Stimulated activated CD4-positive, alpha-beta T cell treated with anti-CD3 and anti-CD28 coated beads, TNF-alpha, amount 100 ng/mL, for 24 hours (primary cell): ENCODE measurements at places on chromosomes 11 and 22.

- DNase-seq: no peak
Observed at GRCh38 chr22:23752090-23752691, 1.3 kb upstream of the ZNF70 start.

GRCh38 chr11:2461253-2461955 is 16.6 kb downstream of the KCNQ1 start:
- no peak for DNase-seq

- DNase-seq: no peak
Observed at GRCh38 chr11:47509077-47509536, 43.8 kb downstream of the CELF1 start.

- DNase-seq: no peak
Observed at GRCh38 chr11:32829157-32829679, 509 bp upstream of the PRRG4 start.

DNA sequence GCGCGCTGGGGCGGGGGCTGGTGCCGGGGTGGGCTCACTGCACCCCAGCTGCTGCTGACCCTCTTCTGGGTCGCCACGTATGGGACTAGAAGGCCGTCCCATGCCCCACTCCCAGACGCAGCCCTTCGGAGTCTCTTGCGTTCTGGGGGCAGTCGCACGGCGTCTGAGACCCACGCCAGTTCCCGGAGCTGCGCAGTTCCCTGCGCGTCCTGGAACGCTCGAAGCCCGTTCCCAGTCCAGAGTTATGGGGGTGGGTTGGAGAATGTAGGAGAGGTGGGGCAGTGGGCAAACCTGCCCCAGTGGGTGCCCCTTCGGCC is 375 bp downstream of the LAYN start:
- no peak for DNase-seq
